ENCODE measurements at places on chromosomes 3 and 15.

DNA sequence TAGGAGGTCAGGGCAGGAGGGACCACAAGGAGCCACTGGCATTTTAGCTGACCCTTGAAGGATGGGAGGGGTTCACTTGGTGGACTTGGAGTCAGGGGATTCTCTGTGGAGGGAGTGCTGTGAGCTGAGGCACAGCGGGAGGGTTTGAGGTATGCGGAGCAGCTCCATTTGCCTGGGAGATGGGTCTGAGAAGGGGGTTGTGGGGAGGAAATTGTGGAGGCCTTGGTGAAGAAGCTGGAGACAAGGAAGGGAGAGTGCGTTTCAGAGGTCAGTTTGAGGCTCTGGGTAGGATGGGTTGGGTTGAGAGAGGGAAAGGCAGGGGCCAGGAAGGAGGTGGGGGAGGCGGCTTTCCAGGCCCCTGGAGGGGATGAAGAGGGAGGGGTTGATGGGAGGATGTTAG is 20.2 kb downstream of the PLEKHO2 start:
- no peak for DNase-seq

DNA sequence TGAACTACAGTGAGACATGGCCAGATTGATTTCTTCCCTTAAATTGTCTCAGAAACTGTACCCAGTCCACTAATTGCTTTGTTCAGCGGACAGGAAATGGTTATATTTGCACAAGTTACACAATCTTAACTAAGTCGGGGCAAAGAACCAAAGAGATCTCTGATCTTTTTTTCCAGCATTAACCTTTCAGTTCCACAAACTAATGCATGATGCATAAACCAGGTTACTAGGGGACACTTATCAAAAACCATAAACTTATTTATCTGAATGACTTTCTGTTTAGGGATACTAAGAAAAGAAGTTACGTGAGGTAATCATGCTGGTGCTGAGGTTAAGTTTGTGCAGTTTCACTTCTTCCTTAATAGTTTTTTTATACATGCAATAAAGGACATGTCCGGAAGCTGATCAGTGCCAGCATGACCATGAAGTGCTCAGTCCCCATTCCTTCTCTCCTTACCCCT is 22.4 kb downstream of the FNDC3B start:
- DNase-seq, result no peak

GRCh38 chr3:12659316-12660015 is 4.5 kb downstream of the RAF1 start:
- DNase-seq, result no peak

- no peak for DNase-seq
Observed at GRCh38 chr3:147618691-147619090, 209.5 kb downstream of the ZIC1 start.

DNA sequence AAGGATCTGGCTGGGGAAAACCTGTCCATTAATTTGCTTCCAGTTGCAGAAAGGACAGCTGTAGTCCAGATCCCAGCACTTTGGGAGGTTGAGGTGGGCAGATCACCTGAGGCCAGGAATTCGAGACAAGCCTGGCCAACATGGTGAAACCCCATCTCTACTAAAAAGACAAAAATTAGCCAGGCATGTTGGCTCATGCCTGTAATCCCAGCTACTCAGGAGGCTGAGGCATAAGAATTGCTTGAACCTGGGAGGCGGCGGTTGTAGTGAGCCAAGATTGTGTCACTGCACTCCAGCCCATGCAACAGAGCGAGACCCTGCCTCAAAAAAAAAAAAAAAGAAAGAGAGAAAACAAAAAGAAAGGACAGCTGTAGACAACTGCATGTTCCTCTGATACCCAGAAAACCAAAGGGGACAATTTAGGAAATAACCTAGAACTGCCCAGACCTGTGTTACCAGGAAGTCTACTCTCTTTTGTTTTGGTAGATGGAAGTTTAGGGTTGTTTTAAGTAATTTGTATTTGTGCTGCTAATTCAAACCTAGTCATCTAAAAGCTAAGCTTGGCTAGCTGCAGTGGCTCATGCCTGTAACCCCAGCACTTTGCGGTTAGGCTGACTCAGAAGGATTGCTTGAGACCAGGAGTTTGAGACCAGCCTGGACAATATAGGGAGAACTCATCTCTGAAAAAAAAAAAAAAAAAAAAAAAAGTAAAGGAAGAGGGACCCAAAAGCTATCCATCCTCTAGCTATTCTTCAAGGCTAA is 22.7 kb downstream of the EXD1 start:
- no peak for DNase-seq

DNA sequence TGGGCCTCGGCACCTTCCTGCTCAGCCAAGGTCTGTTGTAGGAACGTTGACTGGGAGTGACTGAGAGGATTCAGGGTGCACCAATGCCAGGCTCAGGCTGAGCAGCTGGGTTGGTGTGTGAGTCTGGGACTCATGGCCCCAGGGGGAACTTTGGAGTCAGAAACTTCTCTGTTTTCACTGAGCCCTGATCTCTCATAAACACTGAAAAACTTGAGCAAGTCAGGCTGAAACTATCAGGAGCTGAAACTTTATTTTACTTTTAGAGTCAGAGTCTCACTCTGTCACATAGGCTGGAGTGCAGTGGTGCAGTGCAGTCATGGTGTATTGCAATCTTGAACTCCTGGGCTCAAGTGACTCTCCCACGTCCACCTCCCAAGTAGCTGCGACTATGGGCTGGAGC is 3.0 kb downstream of the TRAK1 start:
- no peak for DNase-seq

DNA sequence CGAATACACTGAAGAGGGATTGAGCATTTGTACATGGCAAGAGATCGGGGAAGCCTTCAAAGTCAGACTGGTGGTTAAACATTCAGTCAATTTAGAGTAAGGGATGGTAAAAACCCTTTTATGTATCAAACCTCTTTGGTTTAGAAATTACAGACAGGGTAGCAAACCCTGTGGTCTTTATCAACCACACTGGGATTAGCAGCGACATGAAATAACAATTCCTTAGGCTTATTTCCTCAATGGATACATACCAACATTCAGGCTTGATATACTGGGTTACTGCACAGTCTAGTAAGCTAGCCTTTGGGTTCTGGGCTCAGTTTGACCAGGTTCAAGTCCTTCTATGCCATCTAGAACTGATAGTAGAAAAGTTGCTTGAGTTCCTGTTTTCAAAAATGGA is 127.4 kb downstream of the THRB start:
- DNase-seq, result no peak

DNA sequence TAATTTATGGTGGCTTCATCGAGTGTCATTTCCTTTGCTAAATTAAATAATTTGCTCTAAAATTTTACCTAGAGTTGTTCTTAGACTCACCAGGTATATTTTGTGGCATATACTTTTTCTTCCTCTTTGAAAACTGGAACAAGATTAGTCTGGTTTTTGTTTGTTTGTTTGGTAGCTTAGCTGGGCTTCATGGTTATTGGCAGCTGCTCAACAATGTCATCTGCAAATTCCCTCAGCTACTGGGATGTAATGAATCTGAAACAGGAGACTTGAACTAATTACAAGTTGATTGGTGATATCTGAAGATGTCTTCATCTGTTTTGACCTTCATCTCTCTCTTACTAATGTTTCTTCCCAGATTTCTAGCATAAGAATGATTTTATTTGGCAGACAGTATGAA is 270.5 kb upstream of the P2RY1 start:
- DNase-seq, result no peak

DNA sequence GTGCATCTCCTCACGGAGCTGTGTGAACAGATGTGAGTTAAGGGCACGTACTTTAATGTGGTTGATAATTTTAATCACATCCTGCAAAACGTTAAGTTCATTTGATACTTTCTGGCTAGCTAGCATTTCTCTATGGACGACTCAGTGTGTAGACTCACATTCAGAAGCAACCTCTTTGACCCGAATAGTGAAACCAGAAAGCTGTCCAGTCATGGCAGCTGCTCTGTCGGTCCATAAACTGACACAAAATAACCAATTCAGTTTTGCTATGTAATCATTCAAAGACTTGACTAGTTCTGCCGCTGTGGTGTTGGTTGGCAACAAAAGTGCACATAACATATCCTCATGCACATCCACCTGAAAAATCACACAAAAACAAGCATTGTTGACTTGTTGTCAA is 3.7 kb upstream of the GFM1 start:
- DNase-seq, result no peak
